Left ventricle myocardium superior (tissue), 1 donor: ENCODE measurements at places on chromosomes 1 and 21. TPM values are rescaled to one million over a fixed set of nuclear protein-coding genes. Genes with fewer than 3 reads are reported as not detected.
A peak's percentile ranks its signal among the peaks of the same experiment; 100 is the strongest.

DNA sequence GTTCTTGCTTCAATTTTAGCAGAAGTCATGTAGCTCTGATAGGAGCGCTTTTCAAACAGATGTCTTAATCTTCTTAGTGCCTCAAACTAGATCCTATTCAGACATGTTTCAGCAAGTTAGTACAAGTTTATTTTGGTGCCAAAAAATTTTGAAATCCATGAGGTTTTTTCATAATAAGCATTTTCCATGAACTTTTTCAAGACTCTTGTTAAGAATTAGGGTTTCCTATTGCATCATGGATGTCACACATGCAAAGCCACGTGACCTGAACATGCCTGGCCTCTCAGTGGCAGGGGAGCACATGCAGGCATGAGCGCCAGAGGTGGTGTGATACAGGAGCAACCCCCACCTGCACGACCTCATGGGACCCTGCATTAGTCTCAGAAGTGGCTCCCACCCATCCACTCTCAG, 67.6 kb downstream of the POFUT2 start:
- no peak for DNase-seq

HORMAD1 gene
- total RNA-seq = 0.37 TPM

GRCh38 chr1:154520333-154520732, 18.1 kb upstream of the SHE start:
- peak; percentile 41 for DNase-seq

GRCh38 chr1:168057921-168058320, 78.8 kb downstream of the GPR161 start:
- no peak for DNase-seq

- DNase-seq = no peak
These were observed 123.5 kb downstream of the CRB1 start for GRCh38 chr1:197391303-197392226.

WDR64 gene
- not detected for total RNA-seq

DNA sequence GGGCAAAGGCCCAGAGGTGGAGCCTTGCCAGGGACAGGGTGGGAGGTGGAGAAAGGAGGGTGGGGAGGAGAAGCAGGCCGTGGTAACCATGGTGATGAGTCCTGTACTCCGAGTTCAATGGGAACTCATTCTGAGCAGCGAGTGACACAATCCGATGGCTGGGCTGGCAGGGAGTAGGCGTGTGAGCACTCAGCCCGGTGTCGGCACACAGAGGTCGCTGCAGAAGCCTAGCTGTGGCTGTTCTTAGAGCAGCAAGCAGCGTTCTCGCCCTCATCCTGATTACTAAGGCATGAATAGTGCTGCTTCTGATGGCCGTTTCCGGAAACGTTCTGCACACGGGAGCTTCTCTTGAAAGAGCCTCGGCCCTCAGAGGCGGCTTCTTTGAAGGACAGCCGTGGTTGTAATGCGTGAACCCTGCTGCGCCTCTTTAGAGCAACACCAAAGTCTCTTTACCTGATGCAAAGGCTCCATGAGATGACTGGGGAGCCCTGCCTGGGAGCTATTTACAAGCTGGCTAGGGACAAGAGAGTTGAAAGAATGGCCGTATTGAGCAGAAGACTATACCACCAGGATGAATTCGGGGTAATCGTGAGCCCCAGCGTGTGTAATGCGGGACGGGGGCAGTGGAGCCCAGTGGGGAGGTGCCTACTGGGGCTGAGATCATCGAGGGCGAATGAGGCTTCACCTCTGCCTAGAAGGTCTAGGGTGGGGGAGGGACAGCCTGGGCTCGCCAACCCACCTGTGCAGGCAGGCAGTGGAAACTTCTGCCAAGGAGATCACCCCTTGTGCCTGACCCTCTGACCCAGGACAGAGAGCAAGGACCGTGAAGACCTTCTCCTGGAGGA, 72.8 kb upstream of the PAX7 start:
- no peak for DNase-seq

FCRL6 gene
- total RNA-seq = 0.82 TPM

PALMD gene
- total RNA-seq = 115 TPM

DNA sequence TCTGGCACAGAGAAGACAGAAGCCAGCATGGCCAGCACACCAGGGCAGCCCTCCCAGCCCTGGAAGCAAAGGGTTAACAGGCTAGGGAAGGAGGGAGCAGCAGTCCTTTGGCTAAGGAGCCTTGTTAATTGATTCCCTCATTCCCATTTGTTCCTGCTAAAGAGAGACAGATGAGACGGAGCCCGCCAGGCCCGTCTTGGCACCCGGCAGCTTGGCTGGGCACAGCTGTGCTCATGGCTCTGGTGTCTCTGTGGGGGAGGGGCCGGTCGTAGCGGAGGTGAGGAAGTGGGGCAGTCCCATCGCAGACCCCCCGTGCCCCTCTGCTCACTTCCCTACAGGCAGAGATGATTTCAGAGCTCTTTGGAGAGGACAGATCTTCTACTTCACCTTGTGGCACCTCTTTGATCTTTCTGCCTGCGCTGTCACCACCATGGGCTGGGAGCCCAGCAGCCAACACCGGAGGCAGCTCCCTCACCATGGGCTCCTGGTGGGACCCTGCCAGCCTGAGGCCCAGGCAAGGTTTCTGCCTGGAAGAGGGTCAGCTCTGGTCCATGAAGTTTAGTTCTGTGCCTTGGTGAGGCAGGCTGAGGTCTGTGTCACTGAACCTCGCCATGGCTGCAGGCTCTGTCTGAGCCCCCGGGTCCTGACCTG, 38.0 kb downstream of the FOXO6 start:
- DNase-seq = peak; percentile 77

DNA sequence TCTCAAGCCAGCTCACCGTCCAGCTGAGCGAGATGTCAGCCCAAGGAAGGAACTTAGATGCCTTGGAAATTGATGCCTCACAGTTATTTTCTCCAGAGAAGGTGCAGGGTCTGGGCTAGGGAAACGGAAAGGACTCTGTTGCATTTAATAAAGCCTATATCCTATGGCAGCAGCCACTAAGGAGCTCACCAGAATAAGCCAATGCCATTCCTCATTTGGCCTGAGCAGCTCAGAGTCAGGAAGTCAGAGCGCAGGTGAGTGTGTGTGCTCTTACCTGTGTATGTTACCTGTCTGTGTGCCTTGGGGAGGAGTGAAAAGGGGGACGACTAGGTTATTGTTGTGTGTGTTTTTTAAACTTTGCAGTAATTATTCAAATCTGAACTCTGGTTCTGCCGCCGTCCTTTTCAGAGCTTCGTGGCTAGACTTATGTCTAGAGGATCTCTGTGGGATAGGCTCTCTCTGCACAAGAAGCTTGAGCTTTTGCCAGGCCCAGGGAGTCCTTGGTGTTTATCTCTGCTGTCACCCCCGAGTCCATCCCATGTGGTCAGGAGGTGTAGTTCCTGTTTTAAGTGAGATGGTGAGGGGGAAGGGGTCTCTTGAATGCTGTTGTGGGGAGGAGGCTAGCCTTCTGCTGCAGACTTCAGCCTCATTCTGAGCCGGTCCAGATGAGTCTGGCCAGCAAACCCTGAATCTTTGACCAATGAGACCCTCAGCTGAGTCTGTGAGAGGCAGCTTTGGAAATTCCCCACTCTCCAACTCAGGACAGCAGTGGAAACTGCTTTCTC, 2.4 kb downstream of the TMCC2 start:
- no peak for DNase-seq

DNA sequence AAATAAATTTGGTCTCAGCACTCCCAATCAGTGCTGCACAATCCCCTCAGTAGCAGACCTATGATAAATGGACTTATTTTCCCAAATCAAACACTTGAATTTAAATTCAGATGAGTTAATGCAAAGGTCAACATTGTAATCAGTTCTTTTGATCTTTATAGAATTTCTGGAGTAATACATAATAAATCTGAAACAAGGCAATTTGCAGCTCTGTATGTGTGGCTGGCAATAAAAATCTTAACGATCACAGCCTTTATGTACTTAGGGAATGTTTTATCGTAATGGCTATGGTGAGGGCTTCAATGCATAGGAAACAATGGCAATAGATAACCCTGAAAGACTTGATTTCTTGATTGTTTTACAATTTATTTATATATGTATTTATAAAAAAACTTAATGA, 91.4 kb downstream of the GPATCH2 start:
- DNase-seq = no peak

DNA sequence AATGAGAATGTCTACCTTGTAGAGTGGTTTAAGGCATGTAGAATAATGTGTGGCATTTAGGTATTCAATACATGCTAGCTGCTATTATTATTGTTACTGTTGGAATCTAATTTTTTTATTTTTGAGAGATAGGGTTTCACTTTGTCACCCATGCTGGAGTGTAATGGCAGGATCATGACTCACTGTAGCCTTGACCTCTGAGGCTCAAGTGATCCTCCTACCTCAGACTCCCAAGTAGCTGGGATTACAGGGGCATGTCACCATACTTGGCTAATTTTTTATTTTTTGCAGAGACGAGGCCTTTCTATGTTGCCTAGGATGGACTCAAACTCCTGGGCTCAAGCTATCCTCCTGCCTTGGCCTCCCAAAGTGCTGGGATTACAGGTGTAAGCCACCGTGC, 61.9 kb downstream of the EPB41 start:
- DNase-seq = no peak

- no peak for DNase-seq
These were observed 70.2 kb downstream of the CCDC30 start for GRCh38 chr1:42533101-42533863.

DNA sequence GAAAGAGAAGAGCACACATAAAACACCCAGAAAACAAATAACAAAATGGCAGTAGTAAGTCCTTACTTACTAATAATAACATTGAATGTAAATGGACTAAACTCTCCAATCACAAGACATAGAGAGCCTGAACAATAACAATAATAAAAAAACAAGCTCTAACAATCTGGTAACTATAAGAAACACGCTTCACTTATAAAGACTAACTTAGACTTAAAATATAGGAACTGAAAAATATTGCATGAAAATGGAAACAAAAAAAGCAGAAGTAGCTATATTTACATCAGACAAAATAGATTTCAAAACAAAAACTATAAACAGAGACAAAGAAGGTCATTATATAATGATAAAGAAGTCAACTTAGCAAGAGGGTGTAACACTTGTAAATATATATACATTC, 83.1 kb upstream of the LYPLAL1 start:
- DNase-seq = no peak

AKR7A3 gene
- total RNA-seq = 0.20 TPM

CD1E gene
- total RNA-seq = 0.50 TPM

DNA sequence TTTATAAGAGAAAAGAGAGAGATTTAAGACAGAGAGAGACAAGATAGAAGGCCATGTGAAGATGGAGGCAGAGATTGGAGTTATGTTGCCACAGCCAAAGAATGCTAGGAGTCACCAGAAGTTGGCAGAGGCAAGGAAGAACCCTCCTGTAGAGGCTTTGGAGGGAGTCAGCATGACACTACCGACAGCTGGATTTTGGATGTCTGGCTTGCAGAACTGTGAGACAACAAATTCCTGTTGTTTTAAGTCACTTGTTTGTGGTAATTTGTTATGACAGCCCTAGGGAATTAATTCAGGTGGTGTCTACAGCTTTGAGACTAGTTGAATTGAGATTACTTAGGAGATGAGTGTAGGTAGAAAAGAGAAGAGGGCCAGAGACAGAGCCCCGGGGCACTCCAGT, 158.5 kb downstream of the DNM3 start:
- DNase-seq = no peak

- DNase-seq = no peak
These were observed 49.1 kb upstream of the CTPS1 start for GRCh38 chr1:40930174-40930964.

- no peak for DNase-seq
These were observed 25.7 kb downstream of the CAMK1G start for GRCh38 chr1:209609041-209609790.

GRCh38 chr1:14539953-14540563, 58.4 kb upstream of the KAZN start:
- DNase-seq = no peak

VASH2 gene
- total RNA-seq = 1.0 TPM

TMEM81 gene
- 3.7 TPM for total RNA-seq

GRCh38 chr1:46522969-46523320, 28.5 kb downstream of the KNCN start:
- DNase-seq = no peak

DNA sequence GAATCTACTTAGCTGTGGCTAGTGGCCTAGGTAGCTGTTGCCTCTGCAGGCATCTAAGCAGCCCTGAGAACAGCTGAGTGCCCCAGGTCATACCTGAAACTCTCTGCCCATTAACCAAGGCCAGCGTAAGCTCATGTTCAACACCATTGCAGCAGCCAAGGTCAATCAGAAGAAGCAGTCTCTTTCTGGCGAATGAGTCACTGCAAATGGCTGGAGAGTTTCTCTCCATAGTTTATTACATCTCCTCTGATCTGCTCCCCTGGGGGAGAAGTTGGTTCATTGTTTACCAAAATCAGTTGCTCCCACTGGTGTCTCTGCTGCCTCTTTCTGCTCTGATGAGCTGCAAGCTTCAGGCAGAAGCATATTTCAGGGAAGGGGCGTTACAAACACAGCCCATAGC, 6.9 kb upstream of the BCL9 start:
- DNase-seq = no peak

ATP1A2 gene
- 243 TPM for total RNA-seq

- no peak for DNase-seq
These were observed 1.6 kb downstream of the EPS15 start for GRCh38 chr1:51517361-51518032.

GRCh38 chr1:92340154-92340553, 41.3 kb downstream of the RPAP2 start:
- no peak for DNase-seq

- no peak for DNase-seq
These were observed 62.2 kb downstream of the GORAB start for GRCh38 chr1:170594066-170594626.

- DNase-seq = peak; percentile 92
These were observed 141.4 kb upstream of the ARHGEF16 start for GRCh38 chr1:3312898-3313575.

DNA sequence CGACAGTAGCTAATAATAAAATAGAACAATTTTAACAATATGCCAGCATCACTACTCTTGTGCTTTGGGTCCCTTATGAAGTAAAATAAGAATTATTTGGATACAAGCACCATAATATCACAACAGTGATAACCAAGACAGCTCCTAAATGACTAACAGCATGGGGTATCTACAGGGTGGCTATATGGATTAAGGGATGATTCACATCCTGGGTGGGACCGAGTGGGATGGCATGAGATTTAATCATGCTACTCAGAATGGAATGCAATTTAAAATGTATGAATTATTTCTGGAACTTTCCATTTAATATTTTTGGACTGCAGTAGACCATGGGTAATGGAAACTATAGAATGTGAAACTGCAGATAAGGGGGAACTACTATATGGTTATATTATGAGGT, 28.1 kb upstream of the B3GALNT2 start:
- DNase-seq = no peak

DNA sequence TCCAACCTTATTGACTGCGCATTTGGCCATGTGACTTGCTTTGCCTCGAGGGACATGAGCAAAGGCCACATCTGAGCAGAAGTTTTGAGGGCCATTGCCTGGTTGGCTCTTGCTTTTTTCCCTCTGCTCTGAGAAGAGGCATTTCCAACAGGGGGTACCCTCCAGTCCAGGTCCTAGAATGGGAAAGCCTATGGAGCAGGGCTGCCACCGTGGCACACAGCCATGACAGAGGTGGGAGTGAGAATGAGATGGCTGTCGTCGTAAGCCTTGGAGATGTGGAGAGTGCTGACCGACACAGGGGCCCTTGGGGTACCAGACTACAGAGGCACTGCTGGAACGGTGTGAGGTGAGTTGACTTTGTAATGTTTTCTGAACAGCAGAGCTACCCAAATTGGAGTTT, 103.0 kb downstream of the KCNJ15 start:
- no peak for DNase-seq

GRCh38 chr21:15761507-15762100, 31.8 kb downstream of the USP25 start:
- no peak for DNase-seq
